NCI-H69 (cell line): ENCODE measurements at places on chromosomes 7 and 10.

- no peak for DNase-seq
Measured at GRCh38 chr7:34277016-34277802, 371.9 kb downstream of the BMPER start.

DNA sequence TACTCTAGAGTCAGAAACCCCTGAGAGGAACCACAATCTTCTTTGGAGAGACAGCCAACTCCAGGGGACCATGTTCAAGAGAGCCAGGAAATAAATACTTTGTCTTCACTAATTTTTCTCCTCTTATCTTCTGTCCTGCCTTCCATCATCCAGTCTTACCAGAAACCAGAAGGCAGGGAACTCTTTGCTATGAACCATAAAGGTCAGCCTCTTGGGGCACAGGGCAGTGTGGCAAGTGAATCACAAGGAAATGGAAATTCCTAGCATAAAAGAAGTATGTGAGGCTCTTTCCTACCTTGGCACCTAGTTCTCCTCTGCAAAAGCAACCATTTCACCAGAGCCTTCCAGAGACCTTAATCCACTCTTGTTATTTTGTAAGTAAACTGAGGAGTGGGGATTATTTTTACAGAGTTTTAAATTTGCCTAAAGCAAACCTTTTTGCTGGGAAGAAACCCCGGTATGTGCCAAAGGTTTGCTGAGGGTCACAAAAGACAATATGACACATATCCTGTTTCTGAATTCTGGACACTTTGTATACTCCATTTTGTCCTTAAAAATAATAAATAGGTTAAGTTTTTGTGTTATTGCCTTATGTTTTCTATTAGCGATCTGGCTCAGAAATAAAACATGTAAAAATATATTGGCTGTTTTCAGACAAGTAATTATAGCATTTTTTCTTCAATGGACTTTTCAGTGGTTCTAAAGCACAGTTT, 87.1 kb downstream of the ADAM22 start:
- no peak for DNase-seq

- DNase-seq, result no peak
Measured at GRCh38 chr7:66423729-66424128, 205.0 kb upstream of the KCTD7 start.

DNA sequence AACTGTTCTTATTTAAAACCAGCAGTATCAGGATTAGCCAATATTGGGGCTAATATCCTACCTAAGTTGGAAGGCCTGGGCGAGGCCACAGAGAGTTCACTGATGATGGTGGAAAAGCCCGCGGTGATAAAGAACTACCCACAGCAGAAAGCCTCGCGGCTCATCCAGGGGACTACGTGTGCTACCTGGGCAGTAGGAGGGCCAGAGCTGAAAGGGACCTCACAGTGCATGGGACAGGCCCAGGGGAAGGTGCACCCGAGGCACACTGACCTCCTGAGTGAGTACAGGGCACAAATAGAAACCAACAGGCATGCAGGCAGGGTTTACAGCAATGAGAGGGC, 1.4 kb downstream of the WDR86 start:
- DNase-seq, result no peak

DNA sequence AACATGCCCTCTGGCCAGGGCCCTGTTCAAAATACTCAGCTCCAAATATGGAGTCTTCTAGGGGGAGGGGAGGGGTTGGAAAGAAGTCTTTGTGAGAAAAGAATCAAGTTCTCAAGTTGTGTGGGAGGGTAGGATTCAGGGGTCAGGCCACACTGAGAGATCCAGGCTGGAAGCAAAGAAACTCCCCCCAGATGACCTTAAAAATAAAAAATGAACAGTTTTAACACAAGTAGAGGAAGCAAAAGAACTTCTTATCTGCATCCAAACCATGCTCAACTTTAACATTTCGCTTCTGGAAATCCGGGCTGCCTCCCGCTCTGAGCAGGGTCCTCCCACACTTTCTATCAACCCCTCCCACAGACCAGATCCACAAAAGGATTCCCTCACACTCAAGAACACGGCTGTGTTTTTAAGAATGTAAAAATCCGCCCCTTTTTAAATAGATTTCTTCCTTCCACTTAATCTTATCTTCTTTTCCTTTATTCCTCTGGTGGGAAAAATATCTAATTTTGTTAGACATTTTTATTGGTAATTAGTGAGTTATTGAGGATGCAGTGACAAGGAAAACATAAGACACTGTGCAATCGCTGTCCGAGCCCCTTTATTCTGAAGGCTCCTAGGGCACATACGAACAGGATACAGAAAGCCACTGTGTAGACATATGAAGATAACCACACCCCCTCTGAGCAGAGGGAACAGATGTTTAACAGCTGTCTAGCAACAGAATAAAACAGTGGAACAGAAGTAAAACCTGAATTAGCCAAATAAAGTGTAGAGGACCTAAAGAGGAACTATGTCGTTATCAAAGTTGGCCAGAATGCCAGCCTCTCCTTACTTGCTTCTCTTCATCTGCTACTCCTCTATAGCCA, 43.8 kb downstream of the CYTH3 start:
- DNase-seq, result peak; percentile 30

- DNase-seq, result peak; percentile 45
Measured at GRCh38 chr7:124188576-124188975, 155.7 kb upstream of the TMEM229A start.

DNA sequence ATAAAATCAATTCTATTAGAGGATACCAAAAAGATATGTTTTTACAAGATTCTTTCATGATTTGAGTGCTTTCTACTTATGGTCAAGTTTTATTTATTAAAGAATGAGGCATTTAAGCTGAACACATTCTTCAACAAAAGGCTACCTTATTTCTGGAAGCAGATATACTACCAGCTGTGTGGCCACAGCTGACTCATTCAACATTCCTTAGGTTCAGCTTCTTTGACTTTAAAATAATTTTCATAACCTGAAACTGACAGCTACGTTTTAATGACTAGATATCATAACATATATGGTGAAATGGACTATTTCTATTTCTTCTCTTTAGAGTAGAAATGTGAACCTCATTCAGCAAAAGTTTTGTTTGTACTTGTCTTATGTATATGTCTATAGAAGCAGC, 414.2 kb upstream of the SEMA3C start:
- no peak for DNase-seq
